Heart left ventricle (tissue), 16 donors: ENCODE measurements at places on chromosomes 16 and 17. TPM values are rescaled to one million over a fixed set of nuclear protein-coding genes. Genes with fewer than 3 reads are reported as not detected.
A peak's percentile ranks its signal among the peaks of the same experiment; 100 is the strongest.

NPB gene
- total RNA-seq: not detected

DNA sequence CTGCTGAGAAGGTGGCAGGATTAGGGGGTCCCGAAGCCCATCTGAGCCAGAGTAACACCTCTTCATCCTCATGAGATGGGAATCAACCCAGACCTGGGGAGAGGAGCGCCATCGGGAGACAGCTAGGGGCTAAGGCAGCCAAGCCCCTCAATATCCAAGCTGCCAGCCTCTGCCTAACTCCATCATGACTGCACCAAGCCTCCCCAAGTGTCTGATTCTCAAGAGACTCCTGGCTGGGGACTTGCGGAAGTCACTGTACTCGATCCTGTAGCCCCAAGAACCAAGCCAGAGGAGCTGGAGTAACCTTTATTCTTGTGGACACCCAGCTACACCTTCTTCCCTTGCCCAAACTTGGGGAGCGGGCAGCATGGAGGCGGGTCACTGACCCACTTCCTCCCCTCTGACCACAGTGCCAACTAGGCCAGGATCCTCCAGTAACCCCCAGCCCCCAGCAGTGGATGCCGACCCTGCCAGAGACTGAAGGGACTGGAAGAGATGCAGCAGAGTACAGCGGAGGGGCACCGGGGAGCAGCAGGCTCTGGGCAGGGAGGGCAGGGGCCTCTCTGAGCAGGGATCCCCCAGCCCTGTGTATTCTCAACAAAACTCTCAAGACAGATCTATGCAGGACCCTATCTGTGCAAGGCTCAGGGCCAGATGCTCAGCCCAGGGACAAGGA is 13.3 kb downstream of the HDAC5 start:
- no peak for DNase-seq

GRCh38 chr16:4654011-4654963 is 29.7 kb downstream of the MGRN1 start:
- no peak for DNase-seq

DNA sequence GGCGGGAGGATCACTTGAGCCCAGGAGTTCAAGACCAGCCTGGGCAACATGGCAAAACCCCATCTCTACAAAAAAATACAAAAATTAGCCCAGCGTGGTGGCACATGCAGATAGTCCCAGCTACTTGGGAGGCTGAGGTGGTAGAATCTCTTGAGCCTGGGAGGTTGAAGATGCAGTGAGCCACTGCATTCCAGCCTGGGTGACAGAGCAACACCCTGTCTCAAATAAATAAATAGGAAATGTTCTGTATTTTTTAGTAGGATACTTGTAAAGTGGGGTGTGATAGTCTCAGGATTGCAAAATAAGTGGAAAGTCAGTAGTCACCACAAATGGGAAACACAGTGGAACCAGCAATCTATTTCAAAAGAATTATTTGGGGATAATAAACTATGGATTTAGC is 4.0 kb downstream of the RSPRY1 start:
- DNase-seq: no peak

DNA sequence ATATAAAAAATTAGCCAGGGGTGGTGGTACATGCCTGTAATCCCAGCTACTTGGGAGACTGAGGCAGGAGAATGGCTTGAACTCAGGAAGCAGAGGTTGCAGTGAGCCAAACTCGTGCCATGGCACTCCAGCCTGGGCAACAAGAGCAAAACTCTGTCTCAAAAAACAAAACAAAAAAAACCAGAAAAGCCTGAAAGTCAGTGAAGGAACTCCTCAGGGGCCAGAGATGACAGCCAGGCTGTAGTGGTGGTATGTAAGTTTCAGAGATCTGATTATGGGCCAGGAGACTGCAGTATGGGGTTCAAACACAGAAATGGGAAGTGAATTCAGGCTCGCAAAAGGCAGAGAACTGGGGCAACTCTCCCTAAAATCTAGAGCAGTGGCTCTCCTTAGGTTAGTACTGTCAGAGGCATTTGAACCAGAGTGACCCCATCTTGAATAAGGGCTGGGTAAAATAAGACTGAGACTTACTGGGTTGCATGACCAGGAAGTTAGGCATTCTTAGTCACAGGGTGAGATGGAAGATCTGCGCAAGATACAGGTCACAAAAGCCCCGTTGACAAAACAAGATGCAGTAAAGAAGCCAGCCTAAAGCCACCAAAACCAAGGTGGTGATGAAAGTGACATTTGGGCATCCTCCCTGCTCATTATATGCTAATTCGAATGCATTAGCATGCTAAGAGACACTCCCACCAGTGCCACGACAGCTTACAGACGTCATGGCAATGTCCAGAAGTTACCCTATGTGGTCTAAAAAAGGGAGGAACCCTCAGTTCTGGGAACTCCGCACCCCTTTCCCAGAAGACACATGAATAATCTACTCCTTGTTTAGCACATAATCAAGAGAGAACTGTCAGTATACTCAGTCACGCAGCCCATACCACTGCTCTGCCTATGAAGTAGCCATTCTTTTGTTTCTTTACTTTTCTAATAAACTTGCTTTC is 120.2 kb upstream of the XYLT1 start:
- no peak for DNase-seq

DNA sequence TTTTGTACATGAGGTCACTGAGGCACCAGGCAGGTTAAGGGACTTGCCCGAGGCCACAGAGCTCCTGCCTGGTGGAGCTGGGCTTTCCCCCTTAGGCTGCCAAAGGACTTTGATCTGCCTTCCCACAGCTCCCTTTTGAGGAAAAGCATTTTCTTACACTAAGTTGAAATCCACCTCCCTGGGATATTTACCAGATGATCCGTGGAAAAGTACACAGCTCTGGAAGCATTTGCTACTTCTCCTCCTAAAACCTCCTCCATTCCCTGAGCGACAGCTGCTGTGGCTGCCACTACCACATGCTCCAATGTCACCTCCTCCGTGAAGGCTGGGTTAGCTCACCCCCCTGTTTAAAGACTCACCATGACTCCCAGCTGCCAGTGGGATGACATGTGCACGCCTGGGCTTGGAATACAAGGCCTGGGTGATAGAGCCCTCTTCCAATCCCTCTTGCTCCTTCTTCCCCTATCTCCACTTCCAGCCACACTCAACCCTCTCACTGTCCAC is 1.2 kb upstream of the MPRIP start:
- DNase-seq: no peak

GRCh38 chr17:35218915-35219314 is 24.0 kb upstream of the SLFN5 start:
- no peak for DNase-seq

WSB1 gene
- total RNA-seq: 83.3 TPM

DNA sequence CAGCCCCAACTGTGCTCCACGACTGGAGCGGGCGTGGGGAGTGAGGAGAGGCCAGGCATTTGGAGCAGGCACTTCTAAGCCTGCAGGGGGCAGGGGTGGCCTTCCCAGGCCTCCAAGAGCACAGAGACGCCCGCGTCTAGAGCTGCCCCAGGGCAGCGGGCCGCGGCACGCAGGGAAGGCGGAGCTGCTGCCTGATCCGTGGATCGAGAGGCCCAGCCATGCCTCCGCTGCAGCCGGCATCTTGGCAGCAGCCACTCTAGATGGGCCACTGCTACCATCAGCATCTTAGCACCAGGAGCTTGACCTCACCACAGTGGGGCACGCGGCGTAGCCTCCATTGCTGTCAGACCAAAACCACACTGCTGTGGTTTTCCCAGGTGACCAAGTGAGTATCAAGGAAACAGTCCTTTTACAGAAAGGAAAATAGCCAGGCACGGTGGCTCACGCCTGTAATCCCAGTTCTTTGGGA is 20.4 kb upstream of the WDR45B start:
- peak; percentile 79 for DNase-seq

- DNase-seq: peak; percentile 78
Measured at GRCh38 chr17:17682737-17683680, 1.8 kb downstream of the RAI1 start.

GRCh38 chr17:76385892-76386786 is 1.7 kb downstream of the SPHK1 start:
- DNase-seq: peak; percentile 91

CYGB gene
- total RNA-seq: 25.9 TPM

- no peak for DNase-seq
Measured at GRCh38 chr17:39018267-39019134, 51.3 kb upstream of the FBXO47 start.

- DNase-seq: no peak
Measured at GRCh38 chr16:46884513-46885293, 541 bp downstream of the GPT2 start.

TBC1D3H gene
- not detected for total RNA-seq

TAC4 gene
- not detected for total RNA-seq

DNA sequence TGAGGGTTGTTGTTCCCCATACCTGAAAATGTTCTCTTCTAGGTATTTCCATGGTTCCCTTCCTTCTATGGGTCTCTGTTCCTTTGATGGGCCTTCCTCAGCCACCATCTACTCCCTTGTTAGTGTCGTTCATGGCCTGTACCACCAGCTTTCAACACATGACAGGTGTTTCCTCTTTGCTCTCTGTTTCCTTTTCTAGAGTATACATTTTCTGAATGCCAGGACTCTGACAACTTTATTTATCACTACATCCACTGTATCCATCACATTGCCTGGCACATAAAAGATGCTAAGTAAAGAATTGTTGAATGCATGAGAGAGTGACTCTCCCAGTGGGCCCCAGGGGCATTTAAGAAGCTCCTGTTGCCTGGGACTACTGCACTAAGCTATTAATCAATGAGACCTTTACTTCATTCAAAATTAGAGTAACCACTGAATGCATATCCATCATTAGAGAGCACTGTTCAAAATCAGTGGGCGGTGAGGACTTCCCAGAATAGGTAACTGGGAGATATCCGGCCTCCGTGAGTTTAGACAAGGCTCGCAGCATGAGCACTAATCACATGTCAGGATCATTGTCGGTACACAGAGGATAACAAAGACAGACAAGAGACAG is 255.0 kb downstream of the CBLN1 start:
- no peak for DNase-seq

DNA sequence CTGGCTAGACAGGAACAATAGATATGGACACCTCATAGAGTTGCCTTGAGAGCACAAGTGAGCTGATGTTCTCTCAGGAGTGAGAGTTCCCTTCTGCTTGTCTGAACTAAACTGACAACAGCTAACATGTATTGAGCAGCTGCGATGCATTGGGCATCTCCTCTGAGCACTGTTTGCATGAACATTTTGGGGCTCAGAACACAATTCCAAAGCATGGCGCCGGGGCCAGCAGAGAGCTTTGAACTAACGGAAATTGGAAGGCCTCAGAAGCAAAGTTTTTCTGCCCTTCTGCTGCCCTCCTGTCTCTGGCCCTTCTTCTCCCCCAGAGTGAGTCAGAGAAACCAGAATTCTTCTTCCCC is 38.1 kb downstream of the TRPV2 start:
- no peak for DNase-seq

DNA sequence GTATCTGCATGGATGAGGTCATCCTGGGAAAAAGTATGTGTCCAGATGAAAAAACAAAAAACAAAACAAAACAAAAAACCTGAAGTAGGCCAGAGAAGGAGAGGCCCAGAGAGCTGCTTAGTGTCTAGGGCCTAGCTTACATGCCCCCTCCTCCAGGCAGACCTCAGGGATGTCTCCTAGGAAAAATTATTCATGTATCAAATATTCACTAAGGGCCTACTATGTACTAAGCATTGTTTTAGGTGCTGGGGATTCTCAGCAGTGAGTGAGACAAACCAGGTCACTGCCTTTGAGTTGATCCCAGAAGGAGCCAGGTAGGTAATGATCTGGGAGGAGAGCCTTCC is 49.5 kb downstream of the IRX6 start:
- DNase-seq: no peak

DNA sequence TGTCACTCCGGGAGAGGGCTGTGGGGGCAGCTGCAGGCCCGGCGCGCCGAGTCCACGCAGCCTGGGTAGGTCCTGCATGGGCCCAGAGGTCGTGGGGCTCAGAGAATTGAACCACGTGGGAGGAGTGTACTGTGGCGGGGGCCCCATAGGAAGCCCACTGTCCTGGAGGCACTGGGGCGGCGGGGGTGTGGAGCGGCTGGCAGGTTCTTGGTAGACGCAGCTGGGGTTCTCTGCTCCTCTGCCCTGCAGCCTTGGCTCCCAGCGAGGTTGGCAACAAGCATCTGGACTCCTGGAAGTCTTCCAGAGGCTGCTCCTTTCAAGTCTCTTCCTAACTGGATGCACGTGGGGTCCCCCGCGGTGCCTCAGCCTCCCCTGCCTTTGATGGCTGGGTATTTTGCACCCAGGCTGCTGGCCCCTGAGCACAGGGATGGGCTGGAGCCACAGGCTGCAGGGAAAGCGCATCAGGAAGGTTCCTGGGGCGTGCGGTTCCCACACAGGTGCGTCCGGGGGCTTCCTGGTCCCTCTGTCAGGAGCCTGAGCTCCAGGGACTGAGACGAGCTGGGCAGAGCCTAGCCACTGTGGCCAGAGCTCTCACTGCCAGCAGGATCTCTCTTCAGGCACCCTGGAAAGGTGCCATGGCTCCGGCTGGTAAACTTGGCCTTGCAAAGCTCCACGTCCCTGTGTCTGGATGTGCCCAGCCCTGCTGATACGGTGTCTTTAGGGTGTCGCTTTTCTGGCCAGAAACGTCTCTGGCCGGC is 9.3 kb downstream of the KCTD5 start:
- DNase-seq: peak; percentile 71

ZBTB4 gene
- 59.5 TPM for total RNA-seq

- no peak for DNase-seq
Measured at GRCh38 chr16:84459533-84459894, 44.9 kb downstream of the MEAK7 start.

DNA sequence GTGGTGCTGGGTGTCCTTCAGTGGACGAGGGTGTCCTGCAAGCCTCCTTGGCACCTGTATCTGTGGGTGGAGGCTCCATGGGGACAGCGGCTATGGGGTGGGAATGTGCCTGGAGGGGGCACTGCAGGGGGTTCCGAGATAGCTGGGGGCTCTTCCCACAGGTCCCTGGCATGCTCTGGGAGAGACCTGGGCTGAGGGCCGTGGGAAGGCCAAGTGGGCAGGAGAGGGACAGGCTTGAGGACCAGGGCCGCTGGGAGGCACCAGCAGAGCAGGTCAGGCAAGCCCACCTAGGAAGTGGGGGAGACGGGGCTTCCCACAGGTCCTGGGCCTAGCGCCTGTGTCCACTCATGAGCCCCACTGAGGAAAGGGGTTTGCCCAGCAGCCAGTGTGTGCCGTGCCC is 9.7 kb downstream of the LRRC75A start:
- DNase-seq: no peak

- no peak for DNase-seq
Measured at GRCh38 chr17:34246446-34246845, 8.6 kb upstream of the CCL2 start.

- DNase-seq: no peak
Measured at GRCh38 chr16:19844945-19845641, 39.6 kb downstream of the GPRC5B start.

GRCh38 chr17:72811976-72812687 is 280.4 kb downstream of the SLC39A11 start:
- DNase-seq: no peak

GRCh38 chr16:14509675-14510132 is 120.4 kb downstream of the PARN start:
- no peak for DNase-seq

- no peak for DNase-seq
Measured at GRCh38 chr16:52515068-52515671, 31.8 kb downstream of the TOX3 start.

HOXB2 gene
- total RNA-seq: 6.4 TPM

DOC2A gene
- 0.42 TPM for total RNA-seq

GRCh38 chr16:19114359-19115147 is 789 bp downstream of the ITPRIPL2 start:
- peak; percentile 75 for DNase-seq

OTOA gene
- total RNA-seq: 0.16 TPM

- DNase-seq: no peak
Measured at GRCh38 chr16:30813821-30814189, 26.8 kb upstream of the ZNF629 start.

MARF1 gene
- total RNA-seq: 30.7 TPM

MYBBP1A gene
- 17.4 TPM for total RNA-seq
